ENCODE measurements at places on chromosomes 16 and 17.

DNA sequence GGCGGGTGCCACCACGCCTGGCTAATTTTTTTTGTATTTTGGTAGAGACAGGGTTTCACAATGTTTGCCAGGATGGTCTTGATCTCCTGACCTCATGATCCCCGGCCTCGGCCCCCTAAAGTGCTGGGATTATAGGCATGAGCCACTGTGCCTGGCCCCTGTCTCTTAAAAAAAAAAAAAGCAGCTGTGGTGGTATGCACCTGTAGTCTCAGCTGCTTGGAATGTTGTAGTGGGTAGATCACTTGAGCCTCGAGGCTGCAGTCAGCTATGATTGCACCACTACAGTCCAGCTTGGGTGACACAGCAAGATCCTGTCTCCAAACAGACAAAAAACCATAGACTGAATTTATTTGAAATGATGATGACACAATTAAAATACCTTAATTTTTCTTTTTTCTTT lies 24.3 kb downstream of the CDK12 start:
- DNase-seq = peak; percentile 21

GRCh38 chr16:52572656-52573055 lies 25.7 kb upstream of the TOX3 start:
- peak; percentile 86 for DNase-seq

DNA sequence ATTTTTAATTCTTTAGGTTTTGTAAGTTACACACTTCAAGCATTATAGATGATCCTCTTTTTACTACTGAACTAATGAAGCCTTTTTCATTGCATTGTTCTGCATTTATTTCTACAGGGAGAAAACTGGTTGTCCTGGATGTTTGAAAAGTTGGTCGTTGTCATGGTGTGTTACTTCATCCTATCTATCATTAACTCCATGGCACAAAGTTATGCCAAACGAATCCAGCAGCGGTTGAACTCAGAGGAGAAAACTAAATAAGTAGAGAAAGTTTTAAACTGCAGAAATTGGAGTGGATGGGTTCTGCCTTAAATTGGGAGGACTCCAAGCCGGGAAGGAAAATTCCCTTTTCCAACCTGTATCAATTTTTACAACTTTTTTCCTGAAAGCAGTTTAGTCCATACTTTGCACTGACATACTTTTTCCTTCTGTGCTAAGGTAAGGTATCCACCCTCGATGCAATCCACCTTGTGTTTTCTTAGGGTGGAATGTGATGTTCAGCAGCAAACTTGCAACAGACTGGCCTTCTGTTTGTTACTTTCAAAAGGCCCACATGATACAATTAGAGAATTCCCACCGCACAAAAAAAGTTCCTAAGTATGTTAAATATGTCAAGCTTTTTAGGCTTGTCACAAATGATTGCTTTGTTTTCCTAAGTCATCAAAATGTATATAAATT lies 53.0 kb downstream of the TUBD1 start:
- no peak for DNase-seq

DNA sequence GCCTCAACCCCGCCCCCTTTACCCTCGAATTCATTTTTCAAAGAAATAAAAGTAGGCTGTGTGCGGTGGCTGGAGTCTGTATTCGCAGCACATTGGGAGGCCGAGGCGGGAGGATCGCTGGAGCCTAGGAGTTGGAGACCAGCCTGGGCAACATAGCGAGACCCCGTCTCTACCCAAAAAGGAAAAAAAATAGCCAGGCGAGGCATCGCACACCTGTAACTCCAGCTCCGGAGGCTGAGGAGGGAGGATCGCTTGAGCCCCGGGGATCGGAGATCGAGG lies 671 bp upstream of the TOP2A start:
- DNase-seq = no peak

- no peak for DNase-seq
Measured at GRCh38 chr17:19359151-19359550, 3.4 kb downstream of the B9D1 start.

DNA sequence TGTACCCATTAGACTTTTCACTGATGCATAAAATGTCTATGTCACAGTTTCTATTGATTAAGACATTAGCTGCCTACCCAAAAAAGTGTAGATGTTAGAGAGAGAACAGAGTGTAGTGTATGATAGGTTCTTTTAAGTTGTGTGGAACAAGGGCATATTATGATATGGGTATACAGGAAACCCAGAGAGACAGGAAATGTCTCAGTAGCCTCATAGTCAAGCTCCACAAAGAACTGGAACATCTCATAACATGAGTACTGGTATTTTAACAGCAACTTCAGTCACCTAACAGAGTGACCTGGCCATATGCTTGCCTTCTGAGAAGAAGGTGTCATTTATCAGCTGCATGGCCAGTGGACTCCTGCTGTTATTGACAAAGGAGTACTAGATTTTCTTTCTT lies 128.1 kb downstream of the RGS9 start:
- DNase-seq = no peak

- no peak for DNase-seq
Measured at GRCh38 chr16:51049678-51050376, 101.2 kb downstream of the SALL1 start.

DNA sequence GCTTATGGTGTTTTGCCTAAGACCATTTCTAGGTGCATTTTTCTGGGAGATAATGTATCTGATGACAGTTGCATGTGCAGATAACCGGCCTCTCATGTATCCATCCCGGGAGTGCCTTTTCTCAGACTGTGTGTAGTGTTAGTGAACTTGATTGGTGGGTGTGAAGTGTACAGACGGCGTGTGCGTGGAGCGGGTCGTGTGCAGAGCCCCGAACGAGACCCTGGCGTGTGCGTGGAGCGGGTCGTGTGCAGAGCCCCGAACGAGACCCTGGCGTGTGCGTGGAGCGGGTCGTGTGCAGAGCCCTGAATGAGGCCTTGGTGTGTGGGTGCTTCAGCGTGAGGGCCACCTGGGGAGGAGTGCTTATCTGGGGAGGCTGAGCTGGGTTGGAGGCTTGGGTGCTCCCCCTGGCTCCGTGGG lies 28.9 kb upstream of the ZNF750 start:
- DNase-seq = no peak

DNA sequence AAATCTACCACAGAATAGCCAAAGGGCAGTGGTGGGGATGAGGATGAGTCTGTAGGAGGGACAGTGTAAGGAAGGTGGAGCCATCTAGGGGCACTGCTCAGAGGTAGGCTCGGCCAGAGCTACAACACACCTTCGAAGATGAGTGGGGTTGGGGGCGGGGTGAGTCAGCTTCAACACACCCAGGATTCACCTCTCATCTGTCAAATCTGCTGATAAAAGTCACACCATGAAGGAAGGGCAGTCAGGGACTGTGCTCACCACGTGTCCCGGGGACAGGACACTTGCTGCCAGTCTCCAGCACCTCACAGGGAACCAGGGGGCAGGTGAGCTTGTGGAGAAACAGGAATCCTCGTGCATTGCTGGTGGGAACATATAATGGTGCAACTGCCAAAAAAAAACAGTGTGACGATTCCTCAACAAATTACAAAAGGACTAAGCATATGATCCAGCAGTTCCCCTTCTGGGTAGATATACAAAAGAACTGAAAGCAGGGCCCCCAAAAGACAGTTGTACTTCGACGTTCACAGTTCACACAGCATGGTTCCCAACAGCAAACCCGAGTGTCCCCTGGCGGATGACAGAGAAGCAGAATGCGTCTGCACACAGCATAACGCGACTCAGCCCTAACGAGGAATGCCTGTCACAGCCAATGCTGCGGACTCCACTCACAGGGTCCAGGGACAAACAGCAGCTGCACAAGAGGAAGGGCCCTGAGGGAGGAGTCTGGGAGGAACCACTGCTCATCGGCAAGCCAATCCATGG lies 133.1 kb downstream of the ANKRD11 start:
- peak; percentile 89 for DNase-seq

DNA sequence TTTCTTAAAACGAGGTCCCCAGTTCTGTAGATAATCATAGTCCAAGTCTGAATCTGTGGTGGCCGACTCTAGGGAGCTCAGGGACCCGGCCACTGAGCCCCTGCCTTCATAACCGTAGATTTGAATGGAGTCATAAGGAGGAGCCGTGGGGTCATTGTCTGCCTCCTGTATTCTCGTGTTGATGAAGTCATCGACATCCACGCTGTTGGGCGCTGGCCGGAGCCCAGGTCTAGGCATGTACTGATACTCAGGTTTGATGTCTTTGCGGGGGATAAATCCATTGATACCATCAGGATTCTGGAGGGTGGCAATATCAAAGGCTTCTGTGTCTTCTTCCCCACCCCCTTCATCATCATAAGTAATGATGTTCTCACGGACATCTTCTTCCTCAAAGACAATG lies 174.2 kb downstream of the CDH11 start:
- DNase-seq = no peak

GRCh38 chr17:30570596-30571265 lies 93.5 kb downstream of the GOSR1 start:
- DNase-seq = peak; percentile 11

GRCh38 chr17:36493956-36494355 lies 7.5 kb downstream of the ZNHIT3 start:
- DNase-seq = no peak

GRCh38 chr17:58005031-58005727 lies 1.9 kb downstream of the SRSF1 start:
- peak; percentile 38 for DNase-seq

- no peak for DNase-seq
Measured at GRCh38 chr17:50358177-50358576, 12.3 kb downstream of the XYLT2 start.

DNA sequence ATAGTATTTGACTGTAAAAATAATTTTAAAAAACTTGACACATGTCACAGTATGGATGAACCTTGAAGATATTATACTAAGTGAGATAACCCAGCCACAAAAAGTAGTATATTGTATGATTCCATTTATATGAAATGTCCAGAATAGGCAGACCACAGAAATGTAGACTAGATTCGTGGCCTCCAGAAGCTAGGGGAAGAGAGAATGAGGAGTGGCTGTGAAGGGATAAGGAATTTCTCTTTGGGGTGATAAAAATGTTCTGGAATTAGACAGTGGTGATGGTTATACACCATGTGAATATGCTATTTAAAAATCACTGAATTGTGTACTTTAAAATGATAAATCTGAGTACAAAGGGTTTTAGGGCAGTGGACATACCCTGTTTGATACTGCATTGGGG lies 253.1 kb upstream of the DYNLRB2 start:
- no peak for DNase-seq

- peak; percentile 27 for DNase-seq
Measured at GRCh38 chr16:66569827-66570405, 3.7 kb downstream of the CMTM1 start.

DNA sequence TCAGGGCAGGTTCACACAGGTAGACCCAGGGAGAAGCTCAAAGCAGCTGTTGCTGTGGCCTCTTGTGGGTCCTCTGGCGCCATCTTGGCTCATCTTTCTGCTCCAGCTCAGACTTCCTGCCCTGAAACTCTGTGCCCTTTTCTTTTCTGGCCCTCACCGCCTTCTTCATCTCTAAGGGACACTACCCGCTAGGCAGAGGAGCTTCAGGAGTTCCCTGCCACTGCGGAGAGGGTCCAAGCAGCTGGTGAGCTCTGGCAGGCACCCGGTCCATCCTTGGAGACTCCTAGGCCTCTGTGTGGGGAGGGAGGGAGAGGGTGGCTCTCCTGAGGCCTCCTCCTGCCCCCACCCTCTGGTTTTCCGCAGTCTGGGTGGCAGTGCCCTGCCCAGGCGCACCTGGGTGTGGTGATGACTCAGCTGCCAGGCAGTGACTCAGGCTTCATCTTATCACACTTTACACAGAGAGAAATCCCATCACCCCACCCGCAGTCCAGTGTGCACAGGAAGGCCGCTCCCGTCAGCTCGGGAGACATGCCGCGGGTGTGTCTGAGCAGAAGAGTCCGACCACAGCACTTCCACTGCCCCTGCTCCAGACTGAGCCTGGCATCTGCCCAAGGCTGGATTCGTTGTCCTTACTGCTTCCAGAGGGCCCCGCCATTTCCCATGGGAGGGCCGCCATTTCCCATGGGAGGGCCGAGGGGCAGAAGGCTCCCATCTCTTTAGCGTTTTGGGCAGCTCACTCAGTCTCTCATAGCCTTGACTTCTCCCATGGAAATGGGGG lies 7.3 kb downstream of the NT5C start:
- DNase-seq = no peak

GRCh38 chr17:61574542-61575351 lies 16.3 kb downstream of the NACA2 start:
- DNase-seq = peak; percentile 5

GRCh38 chr16:57067347-57067746 lies 25.0 kb upstream of the CPNE2 start:
- peak; percentile 9 for DNase-seq

GRCh38 chr16:85522308-85522841 lies 90.7 kb upstream of the GSE1 start:
- no peak for DNase-seq

GRCh38 chr17:45314741-45315647 lies 1.8 kb downstream of the MAP3K14 start:
- DNase-seq = peak; percentile 49

DNA sequence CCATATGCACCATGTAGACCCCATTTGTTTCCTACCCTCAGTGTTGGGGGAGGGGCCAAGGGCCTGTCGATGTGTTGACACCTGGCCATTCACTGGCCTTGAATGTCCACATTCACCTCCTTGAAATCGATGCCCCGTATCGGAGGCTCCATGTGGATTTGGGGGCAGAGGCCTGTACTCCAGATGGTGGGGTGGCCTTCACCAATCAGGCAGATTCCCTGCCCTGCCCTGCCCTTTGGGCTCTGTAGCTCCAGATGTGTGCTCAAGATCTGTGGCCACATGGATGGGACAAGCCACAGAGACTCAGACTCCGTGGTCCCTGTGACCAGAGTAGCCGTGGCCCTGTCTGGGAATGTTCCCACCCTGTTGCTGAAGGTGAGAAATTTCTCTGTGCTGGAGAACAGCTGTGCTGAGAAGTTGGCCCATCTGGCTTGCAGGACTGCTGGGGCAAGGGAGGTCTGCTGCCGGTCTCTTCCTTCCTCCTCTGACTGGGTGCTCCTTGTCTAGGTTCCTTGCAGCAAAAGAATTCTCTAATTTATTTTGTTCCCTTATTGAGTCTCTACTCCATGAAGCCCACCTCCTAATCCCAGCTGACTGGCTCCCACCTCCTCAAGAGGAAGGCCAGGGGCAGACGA lies 221.3 kb downstream of the SEC14L1 start:
- DNase-seq = no peak

DNA sequence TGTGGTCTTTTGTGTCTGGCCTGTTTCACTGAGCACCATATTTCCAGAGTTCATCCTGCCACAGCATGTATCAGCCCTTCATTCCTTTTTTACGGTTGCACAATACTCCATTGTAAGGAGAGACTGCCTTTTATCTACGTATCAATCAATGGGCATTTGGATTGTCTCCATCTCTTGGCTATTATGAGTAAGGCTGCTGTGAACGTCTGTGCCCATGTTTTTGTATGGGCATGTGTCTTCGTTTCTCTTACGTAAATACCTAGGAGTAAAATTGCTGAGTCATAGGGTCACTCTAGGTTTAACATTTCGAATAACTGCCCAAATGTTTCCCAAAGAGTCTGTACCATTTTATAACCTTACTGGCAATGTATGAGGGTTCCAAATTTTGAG lies 202.8 kb upstream of the FOXF1 start:
- peak; percentile 20 for DNase-seq

- DNase-seq = peak; percentile 56
Measured at GRCh38 chr16:67803894-67804293, 2.5 kb downstream of the RANBP10 start.

GRCh38 chr17:51527225-51527982 lies 267.1 kb downstream of the UTP18 start:
- no peak for DNase-seq
